Omental fat pad (tissue), 4 donors: ENCODE measurements at places on chromosomes 6 and 20. TPM values are rescaled to one million over a fixed set of nuclear protein-coding genes. Genes with fewer than 3 reads are reported as not detected.

- no peak for DNase-seq
Observed at GRCh38 chr6:135393289-135393688, 104.3 kb downstream of the AHI1 start.

GRCh38 chr6:40020166-40020565 lies 85.9 kb upstream of the MOCS1 start:
- DNase-seq = no peak

DNA sequence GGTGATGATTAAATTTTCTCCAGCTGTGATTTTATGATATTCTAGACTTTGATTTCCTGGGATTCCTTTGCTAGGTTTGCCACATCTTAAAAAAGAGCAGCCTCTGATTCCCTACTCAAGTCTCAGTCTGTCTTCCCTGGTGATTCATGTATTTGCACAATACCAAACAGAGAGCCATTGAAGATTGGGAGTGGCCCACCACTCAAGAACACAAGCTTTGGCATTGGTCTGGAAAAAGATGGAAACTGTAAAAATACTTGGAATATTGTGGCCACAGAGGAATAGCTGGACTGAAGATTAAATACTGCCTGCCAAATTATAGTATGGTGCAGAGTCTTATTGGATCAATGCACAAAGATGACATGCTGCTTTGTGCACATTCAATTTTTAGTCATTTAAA lies 32.9 kb downstream of the PTCHD4 start:
- no peak for DNase-seq

The PPT2 gene
- total RNA-seq = 21.5 TPM
